ENCODE measurements at places on chromosomes 11 and 22.

DNA sequence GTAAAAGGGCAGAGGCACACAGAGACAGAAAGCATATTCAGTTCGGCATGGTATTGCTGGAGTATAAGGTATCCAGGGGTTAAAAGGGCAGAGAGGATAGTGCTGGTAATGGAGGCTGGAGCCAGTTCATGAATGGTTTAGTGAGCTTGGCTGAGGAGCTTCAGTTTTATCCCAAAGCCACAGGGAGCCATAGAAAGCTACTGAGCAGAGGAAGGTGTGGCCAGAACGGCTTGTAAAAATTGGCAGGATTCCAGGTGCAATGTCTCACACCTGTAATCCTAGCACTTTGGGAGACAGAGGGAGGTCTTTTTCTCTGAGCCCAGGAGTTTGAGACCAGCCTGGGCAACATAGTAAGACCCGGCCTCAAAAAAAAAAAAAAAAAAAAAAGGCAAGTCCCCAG lies 186.1 kb downstream of the MYO18B start:
- no peak for DNase-seq

DNA sequence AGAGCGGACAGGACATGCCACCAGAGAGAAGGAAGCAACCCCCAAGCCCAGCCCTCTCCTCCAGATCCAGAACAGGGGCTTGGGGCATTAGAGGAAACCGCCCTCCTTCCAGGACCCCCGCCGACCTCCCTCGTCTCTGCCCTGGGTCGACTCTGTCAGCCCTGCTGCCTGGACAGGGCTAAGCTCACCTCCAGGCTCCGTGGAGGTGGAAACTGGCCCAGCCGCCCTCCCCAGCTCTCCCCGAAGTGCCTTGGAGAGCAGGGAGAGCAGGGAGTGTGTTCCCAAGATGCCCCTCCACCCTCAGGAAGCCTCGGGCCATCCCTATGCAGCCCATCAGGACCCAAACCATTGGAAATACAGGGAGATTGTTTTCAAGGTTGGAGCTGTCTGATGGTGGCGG lies 26.8 kb downstream of the ANO1 start:
- DNase-seq, result no peak

- no peak for DNase-seq
Measured at GRCh38 chr11:110524238-110524637, 94.5 kb downstream of the FDX1 start.

GRCh38 chr22:31923747-31924146 lies 20.6 kb upstream of the YWHAH start:
- DNase-seq, result no peak

Data from right lung (tissue), 10 donors.